K562 (cell line): ENCODE measurements at places on chromosomes 4 and X. TPM values are rescaled to one million over a fixed set of nuclear protein-coding genes. Genes with fewer than 3 reads are reported as not detected.

TEX13C gene
- not detected in 2 replicates for polyA plus RNA-seq

NCAPG gene
- 55.6 and 63.4 TPM in 2 replicates for polyA plus RNA-seq

CYLC1 gene
- polyA plus RNA-seq: not detected in 2 replicates

PABPC5 gene
- not detected in 2 replicates for polyA plus RNA-seq

NUDT10 gene
- polyA plus RNA-seq: not detected in 2 replicates

MGAT4D gene
- polyA plus RNA-seq: not detected in 2 replicates

CC2D2A gene
- polyA plus RNA-seq: 1.0 and 2.0 TPM in 2 replicates

FAAH2 gene
- 0.07 and 0.26 TPM in 2 replicates for polyA plus RNA-seq

RBMX gene
- 352 and 405 TPM in 2 replicates for polyA plus RNA-seq

CENPE gene
- polyA plus RNA-seq: 21.6 and 25.3 TPM in 2 replicates

GYPE gene
- polyA plus RNA-seq: 34.1 and 43.0 TPM in 2 replicates

SPANXN4 gene
- polyA plus RNA-seq: not detected in 2 replicates

BRS3 gene
- not detected in 2 replicates for polyA plus RNA-seq

BGN gene
- not detected in 2 replicates for polyA plus RNA-seq

DNA sequence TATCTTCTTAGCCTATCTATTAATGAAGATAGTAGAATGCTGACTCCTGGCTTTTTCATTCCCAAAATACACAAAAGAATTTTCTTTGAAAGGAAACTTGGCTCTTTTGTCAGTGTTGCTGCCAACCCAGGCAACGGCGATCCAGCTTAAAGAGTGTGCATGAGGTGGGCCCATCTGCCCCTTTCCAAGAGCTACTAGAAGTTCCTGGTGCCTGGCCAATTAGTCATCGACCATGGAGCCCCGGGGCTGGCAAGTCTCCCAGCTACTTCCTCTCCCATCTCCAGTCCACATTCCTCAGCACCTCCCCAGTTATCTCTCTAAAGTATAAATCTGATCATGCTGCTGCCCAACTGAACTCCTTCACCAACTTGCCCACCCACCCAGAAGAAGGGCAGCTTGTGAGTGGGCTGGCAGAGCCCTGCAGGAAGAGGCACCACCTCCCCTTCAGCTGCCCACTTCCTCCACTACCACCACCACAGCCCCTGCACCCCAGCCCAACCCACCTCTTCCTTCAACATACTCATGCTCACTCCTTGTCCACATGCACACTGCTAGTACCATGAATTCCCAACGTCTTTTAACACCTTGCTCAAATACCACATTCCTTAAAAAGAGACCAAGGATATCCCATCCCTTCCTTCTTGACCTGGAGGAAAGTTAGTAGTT is 158.2 kb upstream of the MAP3K15 start:
- H3K36me3 ChIP-seq: no peaks in the 10 kb centered on the region
- DNase-seq: no peak
- no peak overlapping the region for H3K4me3 ChIP-seq

- no peaks in the 10 kb centered on the region for H3K27me3 ChIP-seq
- H3K4me3 ChIP-seq: no peak overlapping the region
- no peaks in the 10 kb centered on the region for H3K4me1 ChIP-seq
- DNase-seq: no peak
- no peaks in the 10 kb centered on the region for H3K36me3 ChIP-seq
These were observed 128.4 kb downstream of the ZMAT1 start for GRCh38 chrX:101803451-101803850.

DNA sequence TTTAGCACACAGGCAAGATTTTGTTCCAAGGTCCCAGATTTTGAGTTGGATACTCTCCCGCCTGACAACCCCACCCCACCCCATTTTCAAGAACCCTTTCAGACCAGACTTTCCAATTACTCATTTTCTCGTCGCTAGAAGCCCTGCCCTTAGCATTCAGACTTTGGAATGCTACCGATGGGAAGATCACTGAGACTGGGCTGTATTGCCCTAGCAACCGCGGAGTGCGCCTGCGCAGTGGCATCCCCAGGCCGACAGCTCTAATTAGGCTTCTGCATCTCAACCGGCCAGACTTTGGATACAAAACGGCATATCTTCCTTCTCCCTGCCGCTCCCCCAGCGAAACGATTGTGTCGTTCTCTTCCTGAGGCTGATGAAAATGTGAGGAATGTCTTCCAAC is 3.4 kb downstream of the MAGEE2 start:
- no peaks in the 10 kb centered on the region for H3K27me3 ChIP-seq
- H3K4me3 ChIP-seq: no peak overlapping the region
- H3K4me1 ChIP-seq: no peaks in the 10 kb centered on the region
- H3K27ac ChIP-seq: no peak overlapping the region
- H3K36me3 ChIP-seq: no peaks in the 10 kb centered on the region
- DNase-seq: no peak

- peak; percentile 41 for DNase-seq
- H3K27me3 ChIP-seq: no peaks in the 10 kb centered on the region
- no peak overlapping the region for H3K4me3 ChIP-seq
- H3K4me1 ChIP-seq: peaks cover 18% of the 10 kb centered on the region
These were observed 6.9 kb upstream of the PNMA6A start for GRCh38 chrX:153065389-153065788.

GRCh38 chr4:55980725-55981124 is 32.0 kb downstream of the CEP135 start:
- no peak overlapping the region for H3K27ac ChIP-seq
- no peaks in the 10 kb centered on the region for H3K27me3 ChIP-seq
- no peak overlapping the region for H3K4me3 ChIP-seq
- DNase-seq: no peak
- H3K36me3 ChIP-seq: peaks cover 26% of the 10 kb centered on the region; the same call in 2 of the 3 replicates

- H3K4me3 ChIP-seq: no peak overlapping the region
- no peak for DNase-seq
- no peaks in the 10 kb centered on the region; the same call in 2 of the 3 replicates for H3K4me1 ChIP-seq
These were observed 444 bp downstream of the FREM3 start for GRCh38 chr4:143700046-143700415.

GRCh38 chrX:84224741-84225140 is 36.7 kb upstream of the RPS6KA6 start:
- H3K27me3 ChIP-seq: no peaks in the 10 kb centered on the region
- DNase-seq: no peak
- H3K27ac ChIP-seq: no peak overlapping the region
- no peaks in the 10 kb centered on the region for H3K4me1 ChIP-seq

GRCh38 chr4:45482346-45482745 is 641.5 kb downstream of the GABRG1 start:
- H3K27me3 ChIP-seq: no peaks in the 10 kb centered on the region
- no peak overlapping the region for H3K27ac ChIP-seq
- no peaks in the 10 kb centered on the region for H3K4me1 ChIP-seq
- H3K36me3 ChIP-seq: no peaks in the 10 kb centered on the region
- H3K4me3 ChIP-seq: no peak overlapping the region

GRCh38 chr4:184329659-184330400 is 112.2 kb upstream of the ENPP6 start:
- H3K4me3 ChIP-seq: no peak overlapping the region
- no peaks in the 10 kb centered on the region for H3K27me3 ChIP-seq
- H3K27ac ChIP-seq: no peak overlapping the region
- no peaks in the 10 kb centered on the region for H3K36me3 ChIP-seq
- H3K4me1 ChIP-seq: no peaks in the 10 kb centered on the region; the same call in 2 of the 3 replicates

DNA sequence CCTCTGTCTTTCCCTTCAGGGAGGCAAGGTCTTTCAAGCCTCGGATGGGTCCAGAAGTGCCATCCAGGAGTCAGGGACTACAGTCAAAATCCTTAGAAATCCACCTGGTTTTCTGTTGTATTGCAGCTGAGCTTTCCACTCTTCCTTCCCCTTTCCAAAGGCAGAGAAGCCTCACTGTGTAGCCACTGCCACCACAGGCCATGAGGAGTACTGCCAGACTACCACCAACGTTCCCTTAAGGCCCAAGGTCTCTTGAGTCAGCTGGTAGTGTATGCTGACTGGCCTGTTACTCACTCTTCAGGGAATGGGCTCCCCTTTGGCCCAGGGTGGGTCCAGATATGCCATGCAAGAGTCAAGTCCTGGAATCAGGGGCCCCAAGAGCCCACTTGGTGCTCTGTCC is 1454.1 kb downstream of the PCDH19 start:
- no peak overlapping the region for H3K4me3 ChIP-seq
- H3K27ac ChIP-seq: no peak overlapping the region
- no peaks in the 10 kb centered on the region for H3K4me1 ChIP-seq
- no peaks in the 10 kb centered on the region for H3K36me3 ChIP-seq
- no peak for DNase-seq

- no peak overlapping the region for H3K27ac ChIP-seq
- DNase-seq: no peak
These were observed 356.2 kb downstream of the HS3ST1 start for GRCh38 chr4:11072463-11072862.

DNA sequence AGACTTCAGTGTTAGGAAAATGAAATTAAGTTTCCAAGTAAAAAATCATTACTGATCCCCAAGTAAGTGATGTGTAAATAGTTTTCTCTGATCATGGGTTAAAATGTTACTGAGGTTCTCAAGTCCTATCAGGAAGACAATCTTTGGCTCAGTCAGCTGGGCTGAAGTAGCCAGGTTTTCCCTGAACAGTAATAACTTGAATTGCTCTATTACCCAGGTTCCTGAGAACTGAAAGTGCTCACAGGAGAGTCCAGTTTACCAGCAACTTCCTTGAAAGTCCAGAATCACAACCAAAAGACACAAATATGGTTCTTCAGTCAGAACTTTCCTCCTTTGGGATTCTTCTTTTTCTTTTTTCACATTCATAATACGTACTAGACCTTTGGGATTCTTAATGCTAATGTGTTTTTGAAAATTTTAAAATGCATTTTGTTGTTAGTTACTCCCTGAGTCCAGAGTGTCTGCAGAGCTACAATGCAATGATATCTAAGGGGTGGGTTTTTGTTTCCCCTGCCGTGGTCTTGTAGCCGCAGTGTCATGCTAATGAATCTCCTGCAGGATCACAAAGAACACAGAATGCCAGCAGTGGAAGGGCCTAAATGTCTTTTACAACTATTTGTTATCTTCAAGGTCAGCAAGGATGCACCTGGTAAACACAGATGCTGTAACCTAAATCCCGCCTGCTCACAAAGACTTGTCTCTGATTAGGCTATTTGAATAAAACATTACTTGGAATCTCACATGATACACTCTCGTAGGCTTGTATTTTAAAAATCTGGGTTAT is 439.8 kb upstream of the NR3C2 start:
- no peak for DNase-seq
- no peaks in the 10 kb centered on the region for H3K4me1 ChIP-seq
- no peak overlapping the region for H3K27ac ChIP-seq
- no peaks in the 10 kb centered on the region for H3K36me3 ChIP-seq
- H3K27me3 ChIP-seq: no peaks in the 10 kb centered on the region

DNA sequence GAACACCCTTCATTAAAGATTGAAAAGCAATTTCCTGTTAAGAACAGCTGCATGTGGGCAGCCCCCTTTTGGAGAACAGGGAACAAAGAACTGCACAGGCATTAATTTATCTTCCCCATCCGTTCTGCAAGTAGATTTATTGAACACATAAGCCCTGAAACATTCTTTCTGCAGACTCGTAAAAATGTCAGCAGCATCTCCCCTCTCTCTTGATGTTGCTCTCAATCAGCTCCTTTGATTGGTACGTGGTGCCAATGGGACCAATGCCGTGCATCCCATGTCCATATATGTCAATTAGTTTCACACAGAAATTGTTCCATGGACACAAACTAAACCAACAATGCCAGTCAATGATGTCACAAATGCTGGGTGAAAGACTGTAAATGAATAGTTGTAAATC is 228.5 kb upstream of the RASGEF1B start:
- no peaks in the 10 kb centered on the region for H3K36me3 ChIP-seq
- DNase-seq: no peak
- no peak overlapping the region for H3K27ac ChIP-seq
- no peaks in the 10 kb centered on the region for H3K27me3 ChIP-seq
- H3K4me3 ChIP-seq: no peak overlapping the region

DNA sequence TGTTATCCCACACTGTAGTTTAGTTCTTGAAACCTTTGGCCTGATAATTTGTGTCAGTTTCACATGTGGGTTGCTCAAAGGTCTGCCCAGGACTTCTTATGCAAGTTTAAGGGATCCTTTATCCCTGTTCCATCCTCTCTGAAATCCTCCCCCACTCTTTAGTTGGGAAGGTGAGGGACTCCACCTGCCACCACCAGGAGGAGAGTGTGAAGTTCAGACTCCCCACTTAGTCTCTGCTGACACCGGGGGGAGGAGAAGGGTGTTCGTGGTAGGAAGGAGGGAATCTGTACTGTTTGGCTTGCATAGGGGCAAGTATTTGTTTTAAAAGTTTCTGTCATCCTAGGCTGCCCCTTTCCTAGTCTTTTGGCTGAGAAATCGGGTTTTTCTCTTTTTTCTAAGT is 211.8 kb downstream of the PPP4R3C start:
- DNase-seq: no peak
- no peaks in the 10 kb centered on the region for H3K36me3 ChIP-seq
- H3K27ac ChIP-seq: no peak overlapping the region
- H3K27me3 ChIP-seq: no peaks in the 10 kb centered on the region
- no peaks in the 10 kb centered on the region for H3K4me1 ChIP-seq
- H3K4me3 ChIP-seq: no peak overlapping the region

GRCh38 chr4:152525878-152526277 is 10.0 kb downstream of the FBXW7 start:
- no peaks in the 10 kb centered on the region; the same call in none of the 2 replicates for H3K4me1 ChIP-seq
- H3K27me3 ChIP-seq: no peaks in the 10 kb centered on the region
- peaks cover 7% of the 10 kb centered on the region; the same call in 1 of the 3 replicates for H3K36me3 ChIP-seq
- no peak overlapping the region for H3K27ac ChIP-seq
- H3K4me3 ChIP-seq: no peak overlapping the region

- no peaks in the 10 kb centered on the region for H3K27me3 ChIP-seq
- DNase-seq: no peak
- peaks cover 9% of the 10 kb centered on the region for H3K4me1 ChIP-seq
- H3K4me3 ChIP-seq: no peak overlapping the region
- H3K36me3 ChIP-seq: peaks cover 16% of the 10 kb centered on the region; the same call in 1 of the 3 replicates
These were observed 13.5 kb downstream of the AFF1 start for GRCh38 chr4:86948276-86948675.

GRCh38 chr4:119725011-119725410 is 96.4 kb upstream of the PDE5A start:
- H3K27me3 ChIP-seq: no peaks in the 10 kb centered on the region
- no peak overlapping the region for H3K27ac ChIP-seq
- no peaks in the 10 kb centered on the region for H3K36me3 ChIP-seq
- H3K4me1 ChIP-seq: no peaks in the 10 kb centered on the region
- no peak overlapping the region for H3K4me3 ChIP-seq
- no peak for DNase-seq

GRCh38 chr4:53016099-53016820 is 154.1 kb downstream of the RASL11B start:
- H3K4me3 ChIP-seq: no peak overlapping the region
- H3K27me3 ChIP-seq: no peaks in the 10 kb centered on the region
- H3K36me3 ChIP-seq: no peaks in the 10 kb centered on the region
- peaks cover 14% of the 10 kb centered on the region; the same call in 2 of the 3 replicates for H3K4me1 ChIP-seq
- DNase-seq: no peak
- H3K27ac ChIP-seq: no peak overlapping the region

GRCh38 chr4:21697583-21697982 is 251.0 kb downstream of the KCNIP4 start:
- no peaks in the 10 kb centered on the region for H3K4me1 ChIP-seq
- H3K27me3 ChIP-seq: no peaks in the 10 kb centered on the region
- H3K27ac ChIP-seq: no peak overlapping the region

DNA sequence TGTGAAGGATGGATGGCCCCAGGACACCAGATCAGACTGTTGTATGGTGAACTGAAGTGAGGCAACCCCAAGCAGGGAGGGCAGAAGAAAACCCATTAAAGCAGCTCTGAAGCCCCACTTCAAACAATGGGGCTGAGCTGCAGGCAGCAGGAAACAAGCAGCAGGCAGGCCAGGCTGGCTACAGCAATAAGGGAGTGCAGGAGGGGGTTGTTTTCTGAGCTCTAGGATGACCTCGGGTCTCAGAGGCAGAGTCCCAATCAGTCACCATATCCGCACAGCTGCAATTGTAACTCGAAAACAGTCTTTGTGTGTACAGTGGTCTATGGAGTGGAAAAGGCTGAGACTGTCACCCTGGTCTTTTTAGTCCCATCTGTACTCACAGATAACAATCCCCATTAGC is 90.4 kb downstream of the COL4A6 start:
- H3K4me1 ChIP-seq: no peaks in the 10 kb centered on the region
- no peaks in the 10 kb centered on the region for H3K27me3 ChIP-seq
- no peak overlapping the region for H3K27ac ChIP-seq
- H3K4me3 ChIP-seq: no peak overlapping the region
- DNase-seq: no peak
